ENCODE measurements at places on chromosomes 6 and 20.

GRCh38 chr6:54519161-54519560, 210.9 kb downstream of the TINAG start:
- no peak for DNase-seq

GRCh38 chr6:145498425-145498824, 236.9 kb downstream of the EPM2A start:
- no peak for DNase-seq

- DNase-seq = no peak
Observed at GRCh38 chr6:168837254-168838036, 396.5 kb downstream of the SMOC2 start.

GRCh38 chr20:58202044-58202443, 26.4 kb downstream of the ANKRD60 start:
- no peak for DNase-seq

GRCh38 chr6:165484178-165484889, 174.9 kb upstream of the C6orf118 start:
- DNase-seq = no peak

DNA sequence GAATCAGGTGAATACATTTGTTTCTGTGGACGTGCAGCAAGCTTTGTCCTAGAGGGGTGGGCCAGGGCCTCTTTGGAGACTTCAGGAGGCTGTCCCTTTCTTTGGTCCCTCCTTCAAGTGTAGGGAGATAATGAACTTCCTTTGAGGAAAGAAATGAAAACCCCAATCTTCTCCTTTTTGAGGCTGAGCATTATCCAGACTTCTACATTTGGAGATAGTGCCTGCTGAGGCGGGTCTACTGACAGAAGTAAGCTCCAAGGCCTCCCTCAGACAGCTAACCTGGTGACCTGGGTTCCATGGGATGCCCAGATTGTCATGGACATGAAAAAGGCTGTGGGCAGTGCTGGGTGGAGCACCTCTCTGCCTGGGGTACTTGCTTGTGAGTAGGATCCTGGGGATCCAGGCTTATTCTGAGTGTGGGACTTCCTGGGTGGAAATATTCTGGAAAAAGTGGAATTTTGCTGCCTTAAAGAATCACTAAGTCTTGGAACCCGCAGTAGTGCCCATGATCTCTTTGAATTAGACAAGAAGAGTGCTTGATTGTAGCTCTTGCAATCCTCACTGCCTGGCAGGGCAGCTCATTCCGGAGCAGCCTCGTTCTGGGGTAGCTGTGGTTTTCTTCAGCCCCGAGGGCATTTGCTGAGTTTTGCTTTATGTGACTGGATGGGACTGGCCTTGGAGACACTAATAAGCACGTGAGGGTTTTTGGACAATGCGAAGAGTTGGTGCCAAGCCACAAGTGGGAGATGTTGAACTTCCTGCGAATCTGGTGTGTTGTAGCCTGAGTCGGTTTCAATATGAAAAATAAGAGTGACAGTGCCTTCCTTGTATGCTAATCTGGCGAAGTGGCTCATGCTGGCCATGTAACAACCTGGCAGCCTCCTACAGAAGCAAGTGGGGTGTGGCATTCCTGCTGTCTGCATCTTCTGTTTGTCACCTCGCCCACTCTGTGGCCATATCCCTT, 28.1 kb downstream of the SNRNP48 start:
- DNase-seq = peak; percentile 22

DNA sequence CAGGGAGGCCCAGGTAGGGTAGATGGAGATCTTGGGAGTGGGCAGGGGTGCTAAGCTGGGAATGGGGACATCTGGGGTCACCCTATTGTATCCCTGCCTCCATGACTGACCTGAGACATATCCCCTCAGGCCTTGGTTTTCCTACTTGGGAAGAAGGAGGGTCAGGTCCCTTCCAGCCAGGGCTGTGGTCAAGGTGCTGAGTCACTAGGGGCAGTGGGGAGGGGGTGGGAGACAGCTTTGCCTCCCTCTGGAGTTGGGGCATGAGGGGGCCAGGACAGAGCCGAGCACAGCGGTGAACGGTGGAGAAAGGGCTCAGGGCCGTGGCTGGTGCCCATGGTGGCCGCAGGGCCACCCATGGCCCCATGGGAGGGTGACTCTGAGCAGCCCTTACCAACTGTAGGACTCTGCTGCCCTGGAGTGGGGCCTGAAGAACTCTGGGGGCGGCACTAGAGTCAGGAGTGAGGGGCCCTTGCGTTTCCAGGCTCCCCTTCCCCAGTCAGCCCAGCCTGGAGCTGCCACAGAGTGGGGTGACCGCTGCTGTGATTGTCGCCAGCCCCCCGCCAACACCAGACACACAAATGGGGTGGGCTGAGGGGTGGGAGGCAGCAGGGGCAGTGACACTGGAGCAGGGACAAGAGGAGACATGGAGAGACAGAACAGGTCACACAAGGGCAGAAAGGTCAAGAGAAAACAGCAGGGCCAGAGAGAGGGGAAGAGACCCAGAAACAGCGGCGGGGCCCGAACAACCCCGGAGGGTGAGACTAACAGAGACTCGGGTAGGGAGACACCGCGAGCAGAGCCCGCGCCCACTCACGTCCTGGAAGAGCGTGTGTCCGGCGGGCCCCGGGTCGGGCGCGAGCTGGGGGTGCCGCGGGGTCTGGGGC, 576 bp downstream of the NECAB3 start:
- DNase-seq = no peak

GRCh38 chr6:137434640-137435039, 59.6 kb downstream of the OLIG3 start:
- DNase-seq = no peak

DNA sequence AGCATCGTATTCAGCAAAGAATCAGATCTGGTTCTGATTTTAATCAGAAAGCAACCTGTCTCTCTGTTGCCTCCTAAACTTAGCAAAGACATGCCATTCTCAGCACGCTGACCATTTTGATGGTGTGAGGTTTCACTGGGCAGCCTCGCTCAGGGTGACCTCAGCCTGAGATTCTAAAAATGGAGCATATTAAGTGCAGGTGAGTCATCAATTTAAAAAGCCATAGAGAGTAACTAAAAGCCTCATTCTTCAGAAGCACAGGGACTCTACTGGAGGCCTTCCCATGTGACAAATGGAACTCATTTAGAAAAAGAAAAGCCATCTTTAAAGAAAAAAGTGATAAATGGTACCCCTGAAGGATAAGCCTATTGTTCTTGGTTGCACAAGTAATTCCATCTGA, 91.3 kb downstream of the FILIP1 start:
- DNase-seq = peak; percentile 69

- peak; percentile 41 for DNase-seq
Observed at GRCh38 chr6:36110050-36110449, 20.3 kb upstream of the MAPK13 start.

DNA sequence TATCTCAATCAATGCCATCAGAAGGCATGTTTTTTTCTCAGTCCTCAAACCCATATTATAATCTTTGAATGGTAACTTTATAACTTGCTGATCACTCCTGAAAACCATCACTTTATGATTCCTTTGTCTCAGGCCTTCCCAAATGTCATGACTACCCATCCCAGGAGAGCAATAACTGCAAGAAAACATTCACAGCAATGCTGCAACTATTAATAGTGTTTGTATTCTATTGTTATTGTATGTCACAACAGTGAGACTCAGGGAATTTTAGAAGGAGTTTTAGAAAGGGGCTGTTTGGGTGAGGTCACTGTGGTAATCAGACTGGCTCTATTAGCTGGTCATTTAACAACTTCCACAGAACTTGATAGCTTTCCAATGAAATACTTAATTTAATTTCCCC, 301.4 kb upstream of the TBX18 start:
- no peak for DNase-seq

GRCh38 chr20:35329435-35330139, 37.4 kb upstream of the FAM83C start:
- DNase-seq = no peak

- peak; percentile 84 for DNase-seq
Observed at GRCh38 chr6:149925974-149926777, 3.3 kb upstream of the RAET1G start.

DNA sequence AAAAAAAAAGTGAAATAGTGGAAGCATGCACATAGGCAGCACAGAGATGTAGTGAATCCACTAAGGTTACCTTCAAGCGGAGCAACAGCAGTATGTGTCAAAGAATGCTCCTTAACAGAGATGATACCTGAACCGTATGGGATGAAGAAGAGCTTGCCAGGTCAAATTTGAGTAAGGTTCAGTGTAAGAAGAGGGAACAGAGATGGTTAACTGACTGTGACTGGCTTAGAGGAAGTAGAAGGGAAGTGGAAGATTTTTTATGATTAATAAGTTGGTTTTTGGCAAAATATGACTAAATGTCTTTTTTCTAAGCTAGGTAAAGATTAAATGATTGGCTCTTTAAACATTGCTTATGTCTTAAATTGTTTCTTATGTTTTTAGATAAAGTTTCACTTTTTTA, 52.6 kb upstream of the C20orf144 start:
- DNase-seq = no peak

DNA sequence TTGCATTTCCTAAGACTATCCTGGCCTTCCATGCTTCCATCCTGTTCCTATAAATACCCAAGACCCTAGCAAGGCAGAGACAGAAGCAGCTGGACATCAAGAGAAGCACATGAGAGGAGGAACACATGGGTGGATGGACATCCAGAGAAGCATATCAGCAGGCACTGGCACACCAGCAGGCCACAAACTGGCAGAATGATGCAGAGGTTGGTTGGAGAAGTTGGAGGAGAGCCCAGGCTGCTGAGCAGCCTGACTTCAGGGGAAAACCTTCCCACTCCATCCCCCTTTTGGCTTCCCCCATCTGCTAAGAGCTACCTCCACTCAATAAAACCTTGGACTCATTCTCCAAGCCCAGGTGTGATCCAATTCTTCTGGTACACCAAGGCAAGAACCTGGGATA, 332.5 kb downstream of the FRK start:
- DNase-seq = no peak

GRCh38 chr6:25052181-25052580, 116.4 kb upstream of the RIPOR2 start:
- DNase-seq = no peak

DNA sequence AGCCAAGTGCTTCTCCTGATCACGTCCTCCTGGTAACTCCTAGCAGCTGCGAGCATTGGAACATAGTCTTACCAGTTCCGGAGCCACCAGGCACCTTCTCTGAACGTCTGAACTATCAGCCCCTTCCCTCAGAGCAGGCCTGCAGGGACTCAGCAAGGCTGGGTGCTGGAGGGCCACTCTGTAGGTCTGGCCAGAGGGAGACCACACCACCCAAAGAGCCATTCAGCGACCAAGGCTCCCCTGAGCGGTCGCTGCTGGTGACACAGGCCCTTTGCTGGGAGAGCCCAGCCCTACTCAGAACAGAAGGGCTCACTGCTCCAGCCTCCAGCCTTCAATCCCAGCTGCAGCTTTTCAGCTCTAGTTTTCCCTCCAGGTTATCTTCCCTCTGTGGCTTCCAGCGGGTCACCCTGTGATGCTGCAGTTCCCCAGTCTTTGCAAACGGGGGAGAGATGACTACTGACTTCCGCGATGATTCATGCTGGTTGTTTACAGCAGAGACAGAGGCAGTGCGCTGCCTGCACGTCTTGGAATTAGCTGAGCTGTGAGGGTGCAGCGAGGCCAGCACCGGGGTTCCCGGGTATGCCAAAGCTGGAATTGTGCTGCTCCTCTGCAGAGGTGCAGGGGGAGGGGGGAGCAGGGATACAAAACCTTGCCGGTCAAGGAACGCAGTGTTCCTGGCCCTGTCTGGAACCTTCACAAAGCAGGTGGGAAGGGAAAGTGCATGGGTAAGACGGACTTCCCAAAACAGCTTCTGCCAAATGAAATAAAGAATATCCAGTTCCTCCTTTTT, 161.4 kb downstream of the LY86 start:
- peak; percentile 95 for DNase-seq

DNA sequence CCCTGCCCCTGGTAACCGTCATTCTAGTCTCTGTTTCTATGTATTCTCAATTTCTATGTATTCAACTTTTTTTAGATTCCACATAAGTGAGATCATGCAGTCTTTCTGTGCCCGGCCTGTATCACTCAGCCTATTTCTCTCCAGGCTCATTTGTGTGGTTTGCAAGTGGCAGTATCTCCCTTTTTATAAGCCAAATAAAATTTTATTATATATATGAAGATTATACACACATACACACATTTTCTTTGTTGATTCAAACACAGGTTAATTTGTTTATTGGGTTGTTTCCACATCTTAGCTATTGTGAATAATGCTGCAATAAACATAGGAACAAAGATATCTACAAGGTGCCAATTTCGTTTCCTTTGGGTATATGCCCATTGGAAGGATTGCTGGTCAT, 571.7 kb downstream of the DHX35 start:
- DNase-seq = no peak

DNA sequence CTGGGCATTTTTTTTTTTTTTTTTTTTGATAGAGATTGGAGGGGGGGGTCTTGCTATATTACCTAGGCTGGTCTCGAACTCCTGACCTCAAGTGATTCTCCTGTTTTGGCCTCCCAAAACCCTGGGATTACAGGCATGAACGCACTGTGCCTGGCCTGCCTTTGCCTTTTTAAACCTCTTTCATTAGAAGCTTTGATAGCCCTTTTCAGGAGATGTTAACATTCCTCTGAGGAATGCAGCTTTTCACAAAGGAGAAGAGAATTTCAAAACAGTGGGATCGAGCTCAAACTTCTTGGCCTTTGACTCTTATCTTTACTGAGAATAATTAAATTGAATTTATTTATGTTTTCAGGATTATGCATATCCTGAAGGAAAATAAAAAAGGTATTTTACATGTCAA, 31.3 kb downstream of the SLC26A8 start:
- DNase-seq = no peak

DNA sequence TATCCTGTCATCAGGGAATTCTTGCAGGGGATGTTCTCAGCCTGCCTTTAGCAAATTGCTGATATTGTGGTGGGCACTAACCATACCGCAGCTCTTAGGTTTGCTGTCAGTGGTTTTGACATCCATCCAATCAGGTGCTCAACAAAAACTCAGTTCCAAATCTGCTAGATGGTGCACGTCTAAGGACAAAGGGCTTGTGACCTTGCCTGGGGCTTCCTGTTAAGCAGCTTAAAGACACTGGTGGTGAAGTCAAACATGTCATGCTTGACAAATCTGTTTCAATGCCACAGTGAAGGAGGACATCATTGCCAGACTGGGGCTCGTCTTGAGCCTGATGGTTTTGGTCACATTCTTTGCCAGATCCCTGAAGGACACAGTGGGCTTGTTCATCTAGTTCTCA, 179.8 kb upstream of the NOX3 start:
- no peak for DNase-seq

- no peak for DNase-seq
Observed at GRCh38 chr6:16721977-16722376, 39.3 kb downstream of the ATXN1 start.

DNA sequence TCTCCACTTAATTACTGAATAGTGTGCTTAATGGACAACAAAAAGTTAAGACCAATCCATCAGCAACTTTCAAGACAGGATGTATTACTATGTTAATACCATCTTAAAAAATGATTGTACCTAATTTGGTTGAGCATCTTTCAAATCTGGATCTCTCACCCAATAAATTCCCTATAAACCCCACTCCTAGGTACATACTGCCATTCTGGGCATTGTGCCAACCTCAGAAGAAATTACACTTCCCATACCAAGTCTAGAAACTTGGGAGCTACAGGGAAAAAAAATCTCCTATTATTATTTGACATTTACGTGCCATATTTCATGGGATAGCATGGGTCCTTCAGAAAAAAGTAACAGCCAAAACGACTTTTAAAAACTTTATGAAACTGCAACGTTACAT, 5.1 kb downstream of the SYNCRIP start:
- no peak for DNase-seq

GRCh38 chr6:54327631-54328030, 19.4 kb downstream of the TINAG start:
- DNase-seq = no peak

Measured in gastrocnemius medialis (tissue), 4 donors.